ENCODE measurements at places on chromosomes 2 and 18.

GRCh38 chr2:102591491-102592045 is 27.8 kb upstream of the SLC9A2 start:
- H3K36me3 ChIP-seq: no peaks in the 10 kb centered on the region
- no peak overlapping the region for H3K27ac ChIP-seq

- no peak overlapping the region for H3K27ac ChIP-seq
- no peak overlapping the region for H3K4me3 ChIP-seq
- no peaks in the 10 kb centered on the region for H3K27me3 ChIP-seq
- no peaks in the 10 kb centered on the region for H3K4me1 ChIP-seq
- DNase-seq: no peak
Measured at GRCh38 chr2:163182764-163183354, 344.3 kb upstream of the KCNH7 start.

DNA sequence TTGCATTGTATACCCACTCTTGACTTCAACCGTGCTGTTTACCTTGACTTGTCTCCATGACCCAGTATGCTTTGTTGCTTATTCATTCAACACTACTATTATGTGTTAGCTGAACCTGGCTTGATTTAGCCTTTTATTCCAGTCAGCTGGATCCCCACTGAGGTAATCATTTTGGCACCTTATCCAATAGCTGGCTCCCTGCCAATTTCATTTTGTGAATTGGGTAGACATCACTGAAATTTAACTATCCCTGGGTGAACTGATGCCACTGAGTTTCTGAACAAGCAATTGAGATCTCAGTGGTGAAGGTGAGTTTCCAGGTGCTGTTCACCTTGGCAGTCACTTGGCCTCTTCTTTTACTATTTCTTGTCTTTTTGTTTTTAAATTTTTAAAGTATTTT is 584.3 kb downstream of the ADCYAP1 start:
- DNase-seq: no peak
- no peak overlapping the region for H3K4me3 ChIP-seq
- H3K27me3 ChIP-seq: no peaks in the 10 kb centered on the region
- H3K27ac ChIP-seq: no peak overlapping the region
- H3K36me3 ChIP-seq: no peaks in the 10 kb centered on the region

DNA sequence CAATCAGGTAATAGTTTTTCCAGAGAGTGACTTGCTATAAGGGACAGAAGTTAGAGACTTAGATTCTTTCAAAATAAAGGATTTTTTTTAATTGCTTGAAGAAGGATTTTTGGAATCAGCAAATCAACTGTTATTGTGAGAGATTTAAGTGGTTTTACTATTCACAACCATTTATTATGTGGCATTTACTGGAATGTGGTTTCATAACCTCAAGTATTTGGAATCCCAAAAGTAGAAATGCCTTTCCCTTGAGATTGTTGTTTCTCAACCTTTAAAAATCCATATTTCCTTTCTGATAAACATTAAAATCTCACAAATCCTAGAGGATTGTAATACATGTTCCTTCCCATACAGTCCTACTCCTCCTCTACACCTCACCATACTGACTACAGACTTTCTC is 5.0 kb downstream of the TANK start:
- peak overlapping the region; percentile 74 for H3K4me3 ChIP-seq
- H3K27me3 ChIP-seq: no peaks in the 10 kb centered on the region
- no peak for DNase-seq
- peak overlapping the region; percentile 100 for H3K27ac ChIP-seq
- peaks cover 8% of the 10 kb centered on the region for H3K36me3 ChIP-seq

- peak overlapping the region; percentile 16 for H3K27ac ChIP-seq
- no peak for DNase-seq
- H3K27me3 ChIP-seq: peaks cover 31% of the 10 kb centered on the region
Measured at GRCh38 chr2:231199219-231199618, 788 bp downstream of the ARMC9 start.

- H3K4me3 ChIP-seq: no peak overlapping the region
- H3K27me3 ChIP-seq: peaks cover 5% of the 10 kb centered on the region
- H3K4me1 ChIP-seq: no peaks in the 10 kb centered on the region
- no peak overlapping the region for H3K27ac ChIP-seq
- no peak for DNase-seq
Measured at GRCh38 chr18:64185987-64186386, 37.1 kb upstream of the LINC00305 start.

GRCh38 chr2:71715951-71716696 is 262.8 kb downstream of the DYSF start:
- no peak overlapping the region for H3K27ac ChIP-seq
- no peak overlapping the region for H3K4me3 ChIP-seq
- H3K36me3 ChIP-seq: no peaks in the 10 kb centered on the region
- no peak for DNase-seq
- H3K4me1 ChIP-seq: no peaks in the 10 kb centered on the region

GRCh38 chr18:32980896-32981295 is 208.1 kb upstream of the KLHL14 start:
- no peak for DNase-seq
- H3K27me3 ChIP-seq: no peaks in the 10 kb centered on the region
- no peaks in the 10 kb centered on the region for H3K4me1 ChIP-seq
- no peaks in the 10 kb centered on the region for H3K36me3 ChIP-seq

- no peak overlapping the region for H3K4me3 ChIP-seq
- H3K27me3 ChIP-seq: peaks cover 42% of the 10 kb centered on the region
- H3K4me1 ChIP-seq: peaks cover 5% of the 10 kb centered on the region
- H3K27ac ChIP-seq: no peak overlapping the region
Measured at GRCh38 chr18:36693931-36694620, 134.7 kb downstream of the TPGS2 start.

GRCh38 chr2:182542501-182543258 is 115.8 kb upstream of the PDE1A start:
- peaks cover 7% of the 10 kb centered on the region for H3K27me3 ChIP-seq
- DNase-seq: no peak
- no peak overlapping the region for H3K27ac ChIP-seq
- no peak overlapping the region for H3K4me3 ChIP-seq

DNA sequence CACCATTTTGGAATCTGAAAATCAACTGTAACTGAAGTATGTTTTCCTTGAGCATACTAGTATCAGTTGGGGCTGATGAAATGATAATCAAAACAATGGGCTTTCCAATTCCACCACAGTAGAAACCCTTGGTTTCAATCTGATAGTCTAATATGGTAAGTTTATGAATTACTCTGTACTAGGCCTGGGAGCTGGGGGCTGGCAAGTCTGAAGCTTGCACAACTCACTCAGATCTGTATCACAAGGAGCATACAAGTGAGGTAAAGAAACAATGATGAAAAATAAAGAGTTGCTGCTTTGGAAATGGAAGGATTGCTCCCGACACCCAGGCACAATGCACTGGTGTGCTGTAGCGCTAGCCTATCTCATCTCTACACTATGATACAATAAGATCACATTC is 19.4 kb downstream of the ZEB2 start:
- no peak overlapping the region for H3K4me3 ChIP-seq
- DNase-seq: no peak
- H3K27ac ChIP-seq: no peak overlapping the region
- no peaks in the 10 kb centered on the region for H3K36me3 ChIP-seq
- H3K27me3 ChIP-seq: peaks cover 19% of the 10 kb centered on the region

GRCh38 chr2:84338069-84338468 is 121.0 kb downstream of the SUCLG1 start:
- H3K27ac ChIP-seq: no peak overlapping the region
- no peaks in the 10 kb centered on the region for H3K4me1 ChIP-seq
- H3K27me3 ChIP-seq: peaks cover 33% of the 10 kb centered on the region
